ENCODE measurements at places on chromosomes 11 and 22.

DNA sequence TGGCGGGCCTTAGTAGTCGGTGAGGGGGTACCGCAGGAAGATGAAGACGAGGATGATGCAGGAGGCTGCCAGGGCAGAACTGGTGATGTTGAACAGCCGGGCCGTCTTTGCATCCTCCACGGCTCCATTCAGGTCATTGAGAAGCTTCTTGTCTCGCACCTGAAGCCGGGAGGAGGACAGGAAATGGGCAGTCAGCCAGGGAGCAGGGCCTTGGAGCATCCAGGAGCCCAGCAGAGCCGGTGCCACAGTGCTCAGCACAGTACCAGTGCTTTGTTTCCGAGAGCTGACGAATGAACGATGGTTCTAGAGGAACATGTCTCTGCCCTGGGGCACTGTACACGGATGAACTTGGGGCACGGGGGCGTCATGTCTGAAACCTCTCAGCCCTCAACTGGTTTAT is 15.1 kb downstream of the IFITM10 start:
- DNase-seq, result no peak

- DNase-seq, result no peak
Measured at GRCh38 chr11:10641912-10642697, 51.5 kb downstream of the IRAG1 start.

GRCh38 chr11:77082838-77083565 is 16.2 kb downstream of the CAPN5 start:
- no peak for DNase-seq

- DNase-seq, result no peak
Measured at GRCh38 chr22:48342016-48342415, 1485.7 kb downstream of the BRD1 start.

- no peak for DNase-seq
Measured at GRCh38 chr11:58907780-58908179, 31.5 kb upstream of the GLYATL1 start.
